Chondrocyte (in vitro differentiated cells): ENCODE measurements at places on chromosomes 3 and 15. TPM values are rescaled to one million over a fixed set of nuclear protein-coding genes. Genes with fewer than 3 reads are reported as not detected.

GRCh38 chr3:80190051-80190450 is 422.3 kb upstream of the ROBO1 start:
- peaks cover 18% of the 10 kb centered on the region for H3K4me1 ChIP-seq
- no peaks in the 10 kb centered on the region for H3K27me3 ChIP-seq
- peak overlapping the region; percentile 23 for H3K27ac ChIP-seq
- no peak for DNase-seq
- peak overlapping the region; percentile 21 for H3K4me3 ChIP-seq

Gene AMOTL2
- total RNA-seq: 145 to 259 TPM (median 256 TPM) in 3 replicates

Gene CHRM5
- not detected in 3 replicates for total RNA-seq

Gene ATP13A5
- total RNA-seq: not detected in 3 replicates
